ENCODE measurements at places on chromosomes 1 and 21.

- DNase-seq, result no peak
Observed at GRCh38 chr1:6513320-6513801, 21.9 kb upstream of the PLEKHG5 start.

- DNase-seq, result no peak
Observed at GRCh38 chr21:16071092-16071491, 341.3 kb downstream of the USP25 start.

GRCh38 chr1:182388392-182389134 lies 3.0 kb downstream of the GLUL start:
- no peak for DNase-seq

GRCh38 chr21:25561668-25562641 lies 45.3 kb downstream of the MRPL39 start:
- DNase-seq, result peak; percentile 43

GRCh38 chr1:19448491-19449439 lies 36.6 kb downstream of the CAPZB start:
- no peak for DNase-seq

GRCh38 chr1:184160236-184160635 lies 108.7 kb downstream of the TSEN15 start:
- DNase-seq, result no peak

DNA sequence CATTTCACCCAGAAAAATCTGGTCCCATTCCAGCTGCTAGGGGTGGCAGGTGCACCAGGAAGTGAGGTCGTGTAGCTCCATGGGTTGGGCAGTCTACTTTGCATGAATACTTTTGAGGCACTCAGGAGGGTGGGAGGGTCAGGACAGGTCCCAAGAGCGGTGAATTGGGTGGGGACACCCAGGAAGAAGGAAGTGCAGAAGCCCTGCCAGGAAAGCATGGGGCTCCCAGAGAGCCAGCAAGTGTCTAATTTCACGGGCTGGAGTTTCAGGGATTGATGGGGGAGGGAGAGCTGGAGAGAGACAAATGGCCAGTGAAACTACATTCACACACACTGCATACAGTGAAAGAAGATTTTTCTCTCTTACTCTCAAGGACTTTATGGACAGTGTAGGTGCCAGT lies 137.8 kb downstream of the GALNT2 start:
- DNase-seq, result no peak

GRCh38 chr1:111202707-111203623 lies 2.5 kb upstream of the DENND2D start:
- no peak for DNase-seq

DNA sequence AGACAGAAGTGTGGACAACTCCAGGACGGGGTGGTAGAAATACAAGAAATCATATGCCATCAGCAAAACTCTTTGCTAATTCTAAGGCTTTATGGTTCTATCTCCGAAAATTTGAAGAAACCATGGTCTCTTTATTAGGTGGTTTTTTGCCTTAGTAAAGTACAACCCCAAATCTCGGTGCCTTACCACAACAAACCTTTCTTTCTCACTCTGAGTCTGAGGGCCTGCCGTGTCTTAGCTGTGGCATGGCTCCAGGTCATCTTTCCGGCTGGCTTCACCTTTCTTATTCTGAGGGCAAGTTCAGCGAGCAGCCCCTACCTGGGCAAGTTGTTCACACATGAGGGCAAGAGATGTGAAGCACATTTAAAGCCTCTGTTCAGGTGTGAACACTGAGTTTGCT lies 280.6 kb downstream of the TTLL7 start:
- DNase-seq, result no peak

DNA sequence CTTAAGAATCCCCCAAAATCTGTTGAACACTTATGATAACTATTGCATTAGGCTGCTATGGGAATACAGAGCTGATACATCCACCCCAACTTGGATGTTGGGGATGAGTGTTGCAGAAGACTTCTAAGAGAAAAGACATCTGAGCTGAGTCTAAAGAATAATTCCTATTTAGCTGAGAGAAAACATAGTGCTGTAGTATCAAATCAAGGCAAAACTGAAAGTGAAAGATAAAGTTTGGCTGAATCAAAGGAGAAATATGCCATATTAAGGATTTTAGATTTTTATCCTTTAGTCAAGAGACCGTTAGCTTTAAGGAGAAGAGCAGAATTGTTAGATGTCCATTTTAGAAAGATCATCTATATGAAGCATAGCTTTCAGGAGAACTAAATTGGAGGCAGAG lies 726.9 kb upstream of the PTBP2 start:
- DNase-seq, result no peak

GRCh38 chr21:24552491-24552890 lies 1054.8 kb downstream of the MRPL39 start:
- DNase-seq, result no peak

- no peak for DNase-seq
Observed at GRCh38 chr1:205060746-205061145, 17.7 kb downstream of the CNTN2 start.

DNA sequence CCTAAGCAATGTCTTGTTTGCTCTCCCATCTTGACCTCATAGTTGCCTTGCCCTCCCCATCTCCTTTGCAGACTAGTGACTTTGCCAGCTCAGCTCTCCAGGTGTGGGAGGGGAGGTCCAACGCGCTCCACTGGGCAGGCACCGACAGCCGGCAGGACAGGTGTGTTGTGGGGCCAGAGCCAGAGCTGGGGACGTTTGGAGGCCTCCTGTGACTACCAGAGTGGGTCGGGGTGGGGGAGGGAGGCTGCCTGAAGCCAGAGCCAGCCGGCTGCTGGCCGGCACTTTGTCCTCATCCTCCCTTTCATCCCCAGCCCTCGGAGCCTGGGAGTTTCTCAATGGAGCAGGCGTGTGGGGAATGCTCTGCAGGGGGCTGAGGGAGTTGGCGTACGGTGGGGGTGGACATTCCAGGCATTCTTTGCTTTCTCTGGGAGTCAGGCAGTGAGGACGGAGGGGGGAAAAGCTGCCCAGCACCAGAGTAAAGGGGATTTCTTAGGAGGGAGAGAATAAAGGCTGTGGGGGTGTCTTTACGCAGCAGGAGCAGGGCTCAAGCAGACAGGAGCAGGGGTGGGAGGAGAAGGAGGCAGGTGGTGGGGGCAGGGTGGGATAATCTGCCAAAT lies 20.2 kb downstream of the NUAK2 start:
- DNase-seq, result no peak

- no peak for DNase-seq
Observed at GRCh38 chr1:35539073-35539823, 18.0 kb downstream of the KIAA0319L start.

- no peak for DNase-seq
Observed at GRCh38 chr1:246959944-246960693, 28.4 kb upstream of the AHCTF1 start.

DNA sequence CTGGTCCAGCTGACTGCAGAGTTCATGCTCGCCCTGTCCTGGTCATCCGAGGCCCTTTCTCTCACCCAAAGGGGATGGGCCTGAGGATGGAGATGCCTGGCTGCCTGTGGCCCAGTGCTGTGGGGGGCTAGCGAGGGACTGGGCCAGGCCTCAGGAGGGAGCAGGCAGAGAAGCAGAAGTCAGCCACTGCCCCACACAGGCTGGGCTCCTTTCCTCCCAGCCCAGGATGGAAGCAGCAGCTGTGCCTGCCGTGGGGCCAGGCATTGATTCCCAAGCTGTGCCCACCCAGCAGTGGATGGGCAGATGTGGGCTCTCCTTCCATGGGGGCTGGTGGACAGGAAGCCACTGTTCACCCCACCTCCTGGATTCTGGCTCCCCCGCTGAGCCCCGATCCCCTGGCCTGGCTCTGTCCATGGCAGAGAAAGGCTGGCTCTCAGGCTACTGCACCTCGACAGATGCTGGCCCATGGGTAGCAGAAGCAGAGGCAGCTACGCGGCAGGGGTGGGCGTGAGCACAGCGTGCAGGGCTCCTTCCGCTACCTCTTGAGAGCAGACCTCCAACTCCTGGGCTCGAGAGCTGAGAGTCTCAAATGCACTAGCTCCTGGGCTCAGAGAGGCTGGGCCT lies 24.6 kb downstream of the RUNX3 start:
- DNase-seq, result no peak

DNA sequence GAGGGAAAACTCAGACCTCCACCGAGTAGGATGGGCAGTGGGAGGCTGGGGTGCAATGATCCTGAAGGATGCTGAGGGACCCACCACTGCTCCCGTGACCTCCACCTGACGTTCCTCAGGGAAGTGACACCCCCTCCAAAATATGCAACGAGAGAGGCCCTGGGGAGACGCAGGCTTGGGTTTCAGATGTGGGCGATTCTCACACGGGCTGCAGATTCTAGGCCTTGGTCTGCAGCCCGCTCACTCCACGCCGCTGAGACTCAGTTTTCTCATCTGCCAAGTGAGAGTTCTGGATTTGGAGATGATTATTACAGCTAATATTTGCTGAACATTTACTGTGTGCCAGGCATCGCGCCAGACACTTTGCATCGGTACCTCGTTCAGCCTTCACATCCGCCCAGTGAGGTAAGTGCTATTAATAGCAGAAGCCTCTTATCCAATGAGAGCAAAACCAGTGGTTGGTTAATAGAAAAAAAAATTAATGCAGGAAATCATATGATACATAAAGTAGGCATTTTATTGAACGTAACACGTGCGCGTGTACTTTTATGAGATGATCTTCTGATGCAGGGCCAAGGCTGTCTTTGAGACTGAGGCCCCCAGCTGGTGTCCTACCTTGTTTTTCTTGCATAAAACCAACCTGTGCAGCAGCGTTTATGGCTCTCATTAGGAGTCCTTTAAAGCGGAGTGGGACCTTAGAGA lies 102.0 kb upstream of the RUNX3 start:
- DNase-seq, result peak; percentile 52

DNA sequence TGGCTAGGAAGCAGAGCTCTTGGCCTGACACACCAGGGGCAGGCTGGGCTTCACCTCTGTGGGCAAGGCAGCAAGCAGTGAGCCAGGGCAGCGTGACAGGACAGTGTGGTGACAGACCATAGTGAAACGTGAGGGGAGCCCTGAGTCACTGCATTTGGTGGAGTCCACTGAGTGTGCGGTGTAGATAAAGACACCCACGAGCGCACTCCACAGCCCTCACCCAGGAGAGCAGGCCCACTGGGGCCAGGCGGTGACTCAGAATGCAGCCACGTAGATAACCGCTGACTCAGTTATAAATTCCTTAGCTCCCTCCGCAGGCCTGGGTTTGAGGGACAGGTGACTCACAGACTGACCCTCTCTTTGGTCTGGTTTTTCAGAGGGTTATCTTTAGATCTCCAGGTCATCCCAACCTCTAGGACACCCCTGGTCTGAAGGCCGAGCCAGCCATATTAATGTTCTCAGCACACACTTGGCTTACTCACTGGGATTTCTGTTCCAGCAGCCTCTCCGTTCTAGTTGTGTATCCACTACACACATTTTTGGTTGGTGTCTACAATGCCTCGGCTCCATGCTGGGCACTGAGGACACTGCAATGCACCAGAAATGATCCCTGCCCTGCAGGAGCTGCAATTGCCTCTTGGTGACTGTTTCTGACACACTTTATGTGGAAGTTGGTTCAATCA lies 90.2 kb upstream of the TSPAN2 start:
- no peak for DNase-seq

- DNase-seq, result no peak
Observed at GRCh38 chr1:189616893-189617292, 860.8 kb downstream of the BRINP3 start.

- DNase-seq, result no peak
Observed at GRCh38 chr1:168636642-168637111, 60.3 kb downstream of the XCL1 start.

DNA sequence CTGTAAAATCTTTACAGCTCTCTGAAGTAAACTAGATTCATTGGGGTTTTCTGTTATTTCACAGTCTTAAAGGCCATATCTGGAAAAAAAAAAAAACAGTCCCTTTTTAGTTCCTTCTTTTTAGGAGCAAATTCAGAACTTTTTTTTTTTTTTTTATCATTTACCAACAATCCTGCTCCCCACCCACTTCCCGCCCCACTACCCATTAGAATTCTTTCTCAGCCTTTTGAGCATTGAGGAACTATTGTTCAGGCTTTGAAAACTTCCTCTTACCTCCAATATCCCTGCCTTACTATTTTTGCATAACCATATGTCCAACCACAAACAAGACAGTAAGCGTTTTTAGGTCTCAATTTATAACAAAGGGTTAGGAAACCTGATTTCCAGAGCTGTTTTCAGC lies 330.1 kb downstream of the PLPP3 start:
- no peak for DNase-seq

GRCh38 chr1:165942927-165943597 lies 115.6 kb downstream of the UCK2 start:
- no peak for DNase-seq

- no peak for DNase-seq
Observed at GRCh38 chr1:216958569-216958968, 235.3 kb upstream of the ESRRG start.
